ENCODE measurements at places on chromosomes 5 and 9.

GRCh38 chr5:159362220-159362619, 31.9 kb upstream of the IL12B start:
- no peak for DNase-seq

GRCh38 chr5:565782-566440, 41.7 kb upstream of the SLC9A3 start:
- no peak for DNase-seq

DNA sequence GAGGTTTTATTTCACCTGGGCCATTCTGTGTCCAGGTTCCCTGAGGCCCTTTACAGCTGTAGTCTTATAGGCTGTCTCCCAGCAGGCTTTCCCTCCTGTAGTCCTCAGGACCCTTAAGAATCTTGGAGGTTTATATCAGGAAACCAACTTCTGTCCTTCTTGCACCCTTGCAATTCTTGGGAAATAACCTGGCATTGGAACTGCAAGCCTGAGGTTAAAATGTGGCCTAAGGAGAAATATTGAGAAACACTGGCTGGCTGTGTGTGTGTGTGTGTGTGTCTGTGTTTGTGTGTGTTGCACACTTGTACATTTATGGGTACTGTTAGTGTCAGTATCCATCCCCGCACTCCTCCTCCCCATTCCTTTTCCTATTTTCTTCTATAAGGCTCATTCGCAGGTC, 168.9 kb downstream of the PAPPA start:
- DNase-seq: no peak

DNA sequence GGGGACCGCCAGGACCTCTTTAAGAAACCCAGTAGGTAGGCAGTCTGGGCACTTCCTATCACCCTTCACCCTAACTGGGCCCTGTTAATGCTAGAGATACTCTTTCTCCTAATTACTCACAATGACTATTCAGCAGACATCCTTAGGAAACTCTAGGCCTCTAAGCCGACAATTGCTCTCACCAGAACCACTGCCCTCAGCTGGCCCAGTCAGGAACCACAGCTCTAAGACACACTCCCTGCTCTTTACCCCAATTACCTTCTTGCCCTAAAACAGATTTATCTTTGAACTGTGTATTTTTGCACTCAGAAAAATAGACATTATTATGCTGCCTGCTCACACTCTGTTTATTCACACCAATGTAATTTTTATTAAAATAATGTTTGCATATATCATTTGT, 432.6 kb upstream of the SLC30A5 start:
- DNase-seq: no peak

- DNase-seq: no peak
Measured at GRCh38 chr5:10301842-10302610, 5.7 kb downstream of the CMBL start.

- DNase-seq: no peak
Measured at GRCh38 chr5:2917524-2917923, 166.0 kb upstream of the IRX2 start.
